ENCODE measurements at places on chromosomes 5 and 9.

- no peak for DNase-seq
These were observed 181.8 kb downstream of the ZDHHC21 start for GRCh38 chr9:14511452-14511851.

GRCh38 chr5:83549674-83550073 is 78.1 kb downstream of the VCAN start:
- DNase-seq = no peak

GRCh38 chr9:127903557-127904475 is 4.4 kb upstream of the ST6GALNAC6 start:
- no peak for DNase-seq

DNA sequence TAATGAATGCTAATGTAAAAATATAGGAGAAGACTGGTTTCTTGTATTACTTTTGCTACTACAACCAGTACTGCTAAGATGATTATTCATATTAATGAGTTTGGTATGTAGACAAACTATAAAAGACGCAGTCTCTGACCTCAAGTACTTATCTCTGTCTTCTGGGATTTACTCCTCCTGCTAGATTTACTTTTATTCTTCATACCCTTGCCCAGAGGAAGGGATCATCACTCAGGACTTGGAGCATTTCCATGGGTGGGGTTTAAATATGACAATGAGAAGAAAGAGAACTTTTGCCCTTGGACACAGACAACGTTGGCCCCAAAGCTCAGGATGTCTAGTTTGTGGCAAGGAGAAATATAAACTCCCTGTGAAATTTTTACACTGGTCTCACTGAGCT is 126.1 kb downstream of the BNC2 start:
- peak; percentile 78 for DNase-seq

DNA sequence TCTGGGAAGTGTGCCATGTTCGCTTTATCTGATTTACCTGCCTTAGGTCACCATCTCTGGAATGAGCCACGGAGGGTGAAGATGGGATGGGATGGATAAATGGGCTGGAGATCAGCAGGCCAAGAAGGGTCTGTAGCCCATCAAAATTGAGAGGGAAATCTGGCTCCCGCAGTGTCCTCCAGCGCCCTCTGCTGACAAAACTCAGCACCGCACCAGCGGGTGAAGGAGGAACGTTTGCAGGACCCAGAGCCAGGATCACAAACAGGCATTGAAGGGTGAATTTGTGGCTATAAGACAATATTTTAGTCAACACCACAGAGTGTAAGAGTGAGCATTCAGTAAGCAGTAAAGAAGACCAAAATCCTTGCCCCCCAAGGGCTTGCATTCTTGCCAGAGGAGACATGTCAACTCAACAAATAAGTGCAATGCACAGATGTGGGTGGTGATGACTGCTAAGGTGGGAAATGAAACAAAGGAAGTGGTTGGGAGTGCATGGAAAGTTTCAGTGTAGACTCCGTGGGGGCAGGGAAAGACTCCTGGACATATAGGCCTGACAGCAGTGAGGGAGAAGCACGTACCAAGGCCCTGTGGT is 124.4 kb downstream of the TENT4A start:
- no peak for DNase-seq

GRCh38 chr9:120403543-120403856 is 176.5 kb downstream of the CDK5RAP2 start:
- DNase-seq = no peak

DNA sequence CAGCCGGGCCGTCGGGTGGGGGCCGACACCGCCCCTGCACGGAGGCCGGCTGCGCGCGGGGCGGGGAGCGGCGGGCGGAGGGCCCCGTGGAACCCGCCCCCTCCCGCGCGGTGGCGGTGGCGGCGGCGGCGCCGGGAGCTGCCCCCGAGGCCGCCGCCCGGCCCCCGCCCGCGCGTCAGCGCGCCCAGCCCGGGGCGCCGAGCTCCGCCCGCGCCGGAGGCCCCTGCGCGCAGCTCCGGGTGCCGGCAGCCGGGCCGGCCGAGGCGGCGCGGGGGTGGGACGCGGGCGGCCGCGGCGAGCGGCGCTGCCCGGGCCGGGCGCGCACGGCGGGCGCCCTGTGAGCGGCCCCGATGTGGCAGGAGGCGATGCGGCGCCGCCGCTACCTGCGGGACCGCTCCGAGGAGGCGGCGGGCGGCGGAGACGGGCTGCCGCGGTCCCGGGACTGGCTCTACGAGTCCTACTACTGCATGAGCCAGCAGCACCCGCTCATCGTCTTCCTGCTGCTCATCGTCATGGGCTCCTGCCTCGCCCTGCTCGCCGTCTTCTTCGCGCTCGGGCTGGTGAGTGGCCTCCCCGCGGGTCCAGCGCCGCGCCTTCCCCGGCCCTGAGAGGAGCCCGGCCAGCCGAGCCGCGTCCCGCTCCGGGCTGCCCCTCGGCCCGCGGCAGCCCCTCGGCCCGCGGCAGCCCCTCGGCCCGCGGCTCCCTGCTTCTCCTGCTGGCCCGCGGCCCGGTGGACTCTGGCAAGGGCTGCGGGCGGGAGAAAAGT is at the start of gene ADCY2:
Gene ADCY2, plus strand, starts transcription at position 192 of the 766 bp plus-strand sequence. Its CDS starts 159 bp downstream, at position 351.
- DNase-seq = peak; percentile 8

DNA sequence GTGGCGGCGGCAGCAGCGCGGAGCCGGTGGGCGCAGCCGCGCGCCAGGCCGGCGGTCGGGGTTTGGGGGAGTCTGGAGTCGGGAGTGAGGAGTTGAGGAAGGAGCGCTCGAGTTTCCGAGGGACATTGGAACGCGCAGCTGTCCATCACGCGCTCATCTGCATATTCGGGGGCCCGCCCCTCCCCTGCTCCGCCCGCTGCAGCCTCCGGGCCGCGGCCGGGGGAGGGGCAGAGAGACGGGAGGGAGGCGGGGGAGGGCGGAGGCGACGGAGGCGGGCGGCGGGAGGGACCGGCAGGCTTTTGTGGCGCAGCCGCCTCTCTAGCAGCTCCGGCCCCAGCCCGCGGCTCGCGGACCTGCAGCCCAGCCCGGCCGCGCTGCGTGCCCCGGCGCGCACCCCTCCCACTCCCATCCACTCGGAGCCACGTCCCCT is at the start of gene IRX2:
Gene IRX2, minus strand, starts transcription at position 86 of the 430 bp plus-strand sequence. CDS start 264 bp downstream, outside the sequence.
- DNase-seq = peak; percentile 98

GRCh38 chr5:77397686-77398292 is 94.3 kb downstream of the WDR41 start:
- DNase-seq = no peak

DNA sequence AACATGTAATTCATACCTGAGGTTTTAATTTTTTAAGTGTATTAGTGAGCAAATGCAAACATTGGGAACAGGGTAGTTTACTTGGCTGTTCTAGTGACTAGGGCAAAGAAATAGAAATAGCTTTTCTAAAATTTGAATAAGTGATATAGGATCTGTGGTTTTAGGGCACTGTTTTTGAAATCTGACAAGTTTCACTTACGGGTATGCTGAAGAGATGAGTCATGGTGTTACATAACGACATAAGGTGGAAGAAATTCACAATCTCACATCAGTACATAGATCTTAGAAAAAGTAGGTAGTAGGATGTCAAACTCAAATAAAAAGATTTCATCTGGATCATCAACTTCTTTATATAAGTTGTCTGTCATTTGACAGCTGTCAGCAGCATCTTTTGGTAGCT is 772.3 kb downstream of the MAT2B start:
- no peak for DNase-seq

DNA sequence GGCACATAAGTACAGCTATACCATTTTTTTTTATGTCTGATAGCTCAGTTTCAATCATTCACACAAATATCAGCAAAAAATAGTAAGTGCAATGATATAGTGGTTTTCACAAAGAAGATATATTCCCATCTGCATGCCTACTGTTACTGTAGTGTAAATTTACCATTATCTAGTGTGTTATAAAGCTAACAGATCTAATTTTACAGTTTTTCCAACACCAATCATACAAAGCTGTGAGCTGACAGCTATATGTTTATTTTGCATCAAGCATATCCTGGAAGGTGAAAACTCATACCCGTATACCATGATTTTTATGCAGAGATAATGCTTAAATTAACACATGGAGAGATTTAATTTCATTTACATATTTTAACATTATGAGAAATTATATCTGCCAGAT is 89.9 kb upstream of the HAPLN1 start:
- DNase-seq = no peak

GRCh38 chr5:128315671-128316070 is 222.4 kb downstream of the FBN2 start:
- no peak for DNase-seq

- DNase-seq = peak; percentile 8
These were observed 84.3 kb upstream of the SLC1A3 start for GRCh38 chr5:36521838-36522745.

DNA sequence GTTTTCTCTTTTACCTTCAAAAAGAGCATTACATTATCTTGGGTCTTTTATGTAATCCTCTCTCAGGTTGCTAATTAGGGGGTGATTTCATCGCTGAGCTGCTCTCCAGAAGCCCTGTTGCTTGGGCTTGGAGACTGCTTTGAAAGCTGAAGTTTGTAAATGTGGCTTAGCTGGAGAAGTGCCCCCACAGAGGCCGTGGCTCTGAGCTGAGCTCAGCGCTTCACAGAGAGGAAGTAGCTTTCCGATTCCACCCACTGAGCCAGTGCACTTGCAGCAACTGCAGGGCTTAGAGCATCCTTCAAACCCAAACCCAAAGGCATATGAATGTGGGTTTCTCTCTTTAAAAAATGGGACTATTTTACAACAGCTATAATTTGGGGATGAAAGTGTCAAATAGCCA is 13.7 kb upstream of the NXNL2 start:
- DNase-seq = no peak

DNA sequence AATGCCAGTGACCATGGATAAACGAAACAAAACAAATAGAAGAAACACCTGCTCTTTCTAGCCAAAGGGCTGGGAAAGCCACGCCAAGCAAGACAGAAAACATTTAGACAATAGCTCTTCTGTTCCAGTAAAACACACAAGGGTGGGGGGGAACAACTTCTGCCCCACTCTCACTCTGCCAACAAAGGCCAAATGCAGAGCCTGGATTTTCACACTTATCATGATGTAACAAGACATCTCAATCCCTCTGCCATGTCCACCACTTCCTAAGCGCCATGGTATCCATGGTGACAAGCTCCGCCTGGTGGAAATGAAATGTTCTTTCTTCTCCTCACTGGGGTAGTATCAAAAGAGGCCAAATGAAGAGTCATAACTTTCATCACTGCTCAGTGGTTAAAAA is 60.6 kb downstream of the DRD1 start:
- DNase-seq = no peak

DNA sequence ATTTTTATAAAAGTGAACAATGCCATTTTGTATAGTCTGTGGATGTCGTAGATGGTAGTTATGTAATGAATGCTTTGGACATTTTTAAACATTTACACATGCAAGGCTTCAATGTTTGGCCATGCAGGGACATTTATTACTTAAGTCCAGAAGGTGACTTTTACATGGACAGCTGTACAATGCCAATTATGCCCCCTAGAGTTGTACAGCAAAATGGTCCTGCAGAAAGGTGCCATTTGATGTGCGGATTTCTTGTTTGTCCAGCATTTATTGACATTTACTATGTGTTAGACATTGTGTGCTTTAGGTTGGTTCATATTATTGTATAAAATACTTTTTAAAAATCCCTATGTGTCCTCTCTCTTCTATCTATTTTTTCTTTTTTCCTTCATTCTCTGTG is 22.5 kb upstream of the COMMD10 start:
- DNase-seq = no peak

DNA sequence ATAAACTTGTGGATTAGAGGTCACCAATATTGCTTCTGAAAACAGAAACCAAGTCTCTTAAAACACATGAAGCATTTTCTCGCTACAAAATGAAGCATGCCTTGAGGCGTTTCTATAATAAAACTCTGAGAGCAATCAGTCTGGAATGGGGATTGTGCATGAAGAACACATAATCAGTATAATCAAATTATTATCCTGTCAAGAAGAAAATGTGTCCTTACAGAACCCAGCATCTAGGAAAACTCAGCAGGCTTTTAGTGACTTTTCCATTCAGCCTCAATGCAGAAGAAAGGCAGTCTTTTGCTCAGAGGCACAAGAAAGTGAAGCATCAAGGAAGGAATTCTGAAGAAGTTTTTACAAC is 121.9 kb downstream of the CDH18 start:
- DNase-seq = no peak

- no peak for DNase-seq
These were observed 34.0 kb upstream of the SLC28A3 start for GRCh38 chr9:84374516-84374915.
